Substantia nigra (tissue), 51 donors: ENCODE measurements at places on chromosomes 4 and X.

GRCh38 chrX:47574076-47574546 lies 8.1 kb upstream of the TIMP1 start:
- DNase-seq: no peak

DNA sequence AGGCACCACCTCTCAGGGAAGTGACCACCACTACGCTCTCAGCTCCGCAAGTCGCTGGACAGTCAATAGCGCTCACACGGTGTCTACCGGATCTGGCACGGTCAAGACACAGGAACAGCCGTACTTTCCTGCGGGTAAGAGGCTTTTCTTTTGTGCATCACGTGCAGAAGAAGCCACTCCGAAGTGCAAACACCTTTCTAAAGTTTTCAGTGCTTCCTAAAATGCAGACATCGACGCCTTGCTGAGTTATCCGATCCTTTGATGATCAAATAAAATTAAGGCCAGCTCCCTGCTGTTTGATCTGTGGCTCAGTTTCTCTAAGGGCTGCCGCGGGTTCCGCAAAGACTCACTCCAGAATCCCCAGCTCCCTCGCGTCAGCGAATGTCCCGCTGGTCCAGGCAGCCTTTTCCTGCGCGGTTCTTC lies 71.8 kb downstream of the FBXO8 start:
- no peak for DNase-seq

DNA sequence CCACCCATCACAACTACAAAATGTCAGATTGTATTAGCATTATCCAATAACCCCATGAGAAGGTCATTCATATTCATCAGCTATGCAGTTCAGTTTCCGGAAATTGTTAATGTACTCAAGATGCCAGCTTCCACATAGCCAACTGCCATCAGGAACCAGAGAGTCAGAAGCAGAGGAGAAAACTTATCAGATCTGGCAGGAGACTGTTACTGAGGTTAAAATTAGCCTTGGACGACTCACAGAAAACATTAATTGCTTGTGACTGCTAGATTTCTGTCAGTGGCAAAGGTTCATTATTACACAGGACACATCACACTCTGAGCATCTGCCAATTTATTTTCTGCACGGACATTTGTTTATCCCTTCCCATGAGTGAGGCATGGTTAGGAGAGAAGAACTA lies 352.8 kb downstream of the DHRSX start:
- DNase-seq: no peak

DNA sequence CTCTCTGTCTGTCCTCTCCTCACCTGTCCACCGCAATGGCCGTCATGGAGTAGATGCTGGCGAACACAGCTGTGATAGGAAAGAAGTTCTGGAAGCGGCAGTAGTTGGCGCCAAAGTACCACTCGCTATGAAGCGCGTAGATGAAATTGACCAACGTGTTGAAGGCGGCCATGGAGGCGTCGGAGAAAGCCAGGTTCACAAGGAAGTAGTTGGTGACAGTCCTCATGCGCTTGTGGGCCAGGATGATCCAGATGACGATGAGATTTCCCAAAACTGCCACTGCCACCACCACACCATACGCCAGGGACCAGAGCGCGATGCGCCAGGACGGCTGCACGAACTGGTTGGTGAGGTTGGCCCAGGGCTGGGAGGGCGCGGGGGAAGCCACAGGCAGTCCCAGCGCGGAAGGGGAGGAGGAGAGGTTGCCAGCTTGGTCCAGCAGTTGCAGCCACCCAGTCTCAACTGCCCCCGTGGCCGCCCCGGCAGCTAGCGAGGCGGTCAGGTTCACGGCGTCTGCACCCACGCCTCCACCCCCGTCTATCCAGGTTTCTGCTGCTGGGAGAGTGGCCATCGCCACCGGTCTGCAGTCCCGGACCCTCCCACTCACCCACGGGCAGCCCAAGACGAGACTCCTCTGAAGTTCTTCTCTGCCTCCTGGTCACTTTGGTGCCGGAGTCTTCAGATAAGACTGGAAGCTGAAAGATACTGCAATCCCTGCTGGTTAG lies 518 bp downstream of the TACR3 start:
- DNase-seq: no peak

GRCh38 chr4:172734555-172734954 lies 434.1 kb upstream of the GALNT7 start:
- DNase-seq: no peak

- DNase-seq: no peak
Measured at GRCh38 chr4:122958505-122958904, 36.1 kb upstream of the NUDT6 start.

- DNase-seq: no peak
Measured at GRCh38 chr4:87053802-87054767, 119.3 kb downstream of the AFF1 start.
